Kidney epithelial cell (primary cell): ENCODE measurements at places on chromosomes 11 and 22. TPM values are rescaled to one million over a fixed set of nuclear protein-coding genes. Genes with fewer than 3 reads are reported as not detected.
A peak's percentile ranks its signal among the peaks of the same experiment; 100 is the strongest.

- no peak for DNase-seq
Measured at GRCh38 chr11:10598816-10599215, 30.4 kb upstream of the LYVE1 start.

DNA sequence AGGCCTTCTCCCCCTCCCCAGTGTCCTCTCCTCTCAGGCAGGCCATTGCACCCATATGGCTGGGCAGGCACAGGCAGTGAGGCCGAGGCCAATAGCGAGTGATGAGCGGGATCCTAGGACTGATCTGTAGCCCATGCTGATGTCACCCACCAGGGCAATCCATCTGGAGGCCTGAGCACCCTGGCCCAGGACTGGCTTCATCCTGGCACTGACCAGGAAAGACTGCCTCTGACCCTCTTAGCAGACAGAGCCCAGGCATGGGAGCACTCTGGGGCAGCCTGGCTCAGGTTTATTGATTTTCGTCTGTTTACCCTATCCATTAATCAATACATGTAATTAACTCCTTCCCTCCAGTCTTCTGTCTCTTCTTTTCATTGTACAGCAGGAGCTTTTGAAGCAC, 5.1 kb upstream of the TIRAP start:
- no peak for DNase-seq

GRCh38 chr11:85718991-85719807, 33.2 kb upstream of the CCDC89 start:
- DNase-seq = peak; percentile 100

DNA sequence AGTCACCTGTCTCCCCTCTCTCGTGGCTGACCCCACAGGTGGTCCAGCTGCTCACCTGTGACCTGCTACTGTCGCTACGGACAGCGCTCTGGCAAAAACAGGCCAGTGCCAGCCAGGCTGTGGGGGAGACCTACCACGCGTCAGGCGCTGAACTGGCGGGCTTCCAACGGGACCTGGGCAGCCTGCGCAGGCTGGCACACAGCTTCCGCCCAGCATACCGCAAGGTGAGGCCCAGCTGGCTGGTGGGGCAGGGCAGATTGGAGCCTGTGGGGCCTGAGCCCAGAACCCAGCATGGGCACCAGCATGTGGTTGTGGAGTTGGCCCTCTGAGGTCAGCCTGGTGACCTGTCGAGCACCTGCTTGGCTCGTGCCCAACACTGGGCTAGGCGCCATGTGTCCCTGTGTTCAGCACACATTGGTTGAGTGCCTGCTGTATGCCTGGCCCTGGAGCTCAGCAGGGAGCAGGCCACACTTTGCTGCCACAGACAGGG, 11.9 kb downstream of the SHISA8 start:
- no peak for DNase-seq

Gene RAB3IL1
- 5.2 and 9.9 TPM in 2 replicates for total RNA-seq

DNA sequence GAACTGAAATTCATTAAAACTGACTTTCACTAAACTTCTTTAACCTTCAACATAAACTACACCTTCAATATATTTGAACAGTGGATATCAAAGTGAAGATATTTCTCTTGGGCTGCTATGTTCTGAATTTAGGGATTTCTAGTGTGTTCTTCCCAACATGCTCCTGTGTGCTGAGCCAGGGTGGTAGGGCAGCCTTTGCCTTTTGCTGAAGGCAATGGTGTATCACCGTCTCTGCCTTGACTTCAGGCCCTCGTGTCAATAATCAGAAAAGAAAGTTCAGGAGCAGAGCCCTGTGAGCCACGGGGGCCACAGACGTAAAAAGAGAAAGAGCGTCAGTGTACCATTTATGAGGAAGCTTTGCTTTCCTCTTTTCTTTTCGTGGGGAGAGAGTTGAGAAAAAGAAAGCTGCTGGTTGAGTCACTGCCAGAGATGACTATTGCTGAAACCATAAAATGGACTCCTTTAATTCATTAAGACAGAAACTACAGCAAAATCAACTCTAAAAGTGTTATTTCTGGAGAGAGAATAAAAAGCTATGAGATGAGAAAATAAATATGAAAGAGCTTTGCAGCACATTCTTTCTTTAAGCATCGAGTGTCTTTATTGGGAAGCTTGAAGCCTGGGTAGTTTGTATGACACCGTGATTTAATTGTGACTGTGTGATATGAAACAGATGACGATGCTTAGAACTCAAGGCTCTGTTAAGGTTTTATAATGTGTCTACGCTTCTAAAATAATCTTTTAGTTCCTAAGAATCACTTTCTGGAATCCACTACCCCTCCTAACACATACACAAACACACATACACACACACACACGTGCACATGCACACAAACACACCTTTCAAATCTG, 271.8 kb upstream of the MTNR1B start:
- no peak for DNase-seq

- no peak for DNase-seq
Measured at GRCh38 chr11:38672445-38672844, 2074.4 kb upstream of the RAG2 start.

Gene OR51B2
- not detected in 2 replicates for total RNA-seq

DNA sequence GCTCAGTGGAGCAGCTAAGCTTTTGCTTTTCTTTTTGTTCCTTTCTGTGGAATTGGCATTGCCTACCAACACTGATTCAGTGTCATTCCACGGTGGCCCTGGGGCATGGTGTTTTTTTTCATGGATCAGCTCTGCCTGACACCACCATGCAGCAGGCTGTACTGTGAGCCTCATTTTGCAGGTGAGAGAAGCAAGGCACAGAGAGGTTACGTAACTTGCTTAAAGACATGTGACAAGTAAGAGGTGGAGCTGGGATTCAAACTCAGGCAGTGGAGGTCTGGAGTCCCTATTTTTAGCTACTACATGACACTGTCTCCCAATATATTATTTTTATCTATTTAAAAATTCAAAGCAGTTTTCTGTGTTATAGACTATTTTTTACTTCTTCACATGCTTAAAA, 44.4 kb downstream of the APOL3 start:
- no peak for DNase-seq

GRCh38 chr11:22467741-22468140, 129.6 kb downstream of the SLC17A6 start:
- no peak for DNase-seq

Gene C11orf97
- total RNA-seq = not detected in 2 replicates

- no peak for DNase-seq
Measured at GRCh38 chr11:104944076-104944475, 24.3 kb downstream of the CASP4 start.

DNA sequence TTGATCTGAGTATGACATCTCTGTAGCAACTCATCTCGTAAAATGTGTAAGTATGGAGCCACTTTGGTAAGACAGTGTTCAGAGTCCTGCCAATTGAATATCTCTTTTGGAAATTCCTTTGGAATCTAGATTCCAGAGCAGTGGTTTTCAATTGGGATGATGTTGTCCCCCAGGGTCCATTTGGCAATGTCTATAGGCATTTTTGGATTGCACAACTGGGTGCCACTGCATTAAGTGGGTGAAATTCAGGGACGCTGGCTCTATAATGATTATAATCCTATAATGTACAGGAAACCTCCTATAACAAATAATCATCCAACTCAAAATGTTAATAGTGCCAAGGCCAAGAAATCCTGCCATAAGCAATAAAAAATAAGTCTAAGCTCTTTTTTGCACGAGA, 404.8 kb upstream of the RAG2 start:
- DNase-seq = no peak

GRCh38 chr22:29813563-29813962, 24.5 kb downstream of the ASCC2 start:
- DNase-seq = no peak

Gene ACRV1
- not detected in 2 replicates for total RNA-seq

GRCh38 chr11:111814557-111815320, 48.5 kb upstream of the PPP2R1B start:
- DNase-seq = no peak

DNA sequence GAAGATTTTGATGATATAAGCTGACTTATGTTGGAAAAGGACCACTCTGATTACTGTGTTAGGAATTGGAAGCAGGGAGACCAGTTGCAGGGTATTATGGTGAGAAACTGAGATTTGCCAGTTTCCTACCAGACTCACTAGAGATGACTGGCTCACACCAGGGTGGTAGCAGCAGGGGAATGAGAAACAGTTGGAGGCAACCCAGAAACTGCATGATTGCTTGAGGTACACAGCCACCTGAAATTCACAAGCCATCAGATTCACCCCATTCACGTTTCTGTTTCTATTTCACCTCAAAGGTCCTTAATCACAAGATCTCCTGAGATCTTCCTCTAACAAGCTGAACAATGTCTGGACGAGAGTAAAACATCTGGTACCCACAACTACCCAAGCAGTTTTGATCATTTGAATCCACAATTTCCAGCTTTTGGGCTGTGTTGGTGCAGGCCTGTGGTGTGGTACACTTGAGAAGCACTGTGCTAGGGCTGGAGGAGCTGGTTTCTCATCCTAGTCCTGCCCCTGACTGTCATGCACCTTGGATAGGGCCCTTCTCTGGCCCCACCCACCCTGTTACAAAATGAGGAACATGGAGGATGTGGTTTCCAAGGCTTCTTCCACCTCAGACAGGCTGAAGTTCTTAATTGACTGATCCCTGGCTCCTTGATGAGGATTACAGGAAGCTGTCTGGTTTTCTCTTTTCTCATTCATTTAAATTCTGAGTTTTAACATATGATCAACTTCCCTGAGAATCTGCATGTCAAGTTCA, 233.4 kb downstream of the INSC start:
- DNase-seq = no peak

Gene SLC5A1
- total RNA-seq = 0.38 and 0.55 TPM in 2 replicates

- DNase-seq = no peak
Measured at GRCh38 chr11:100612766-100613165, 74.3 kb upstream of the ARHGAP42 start.

DNA sequence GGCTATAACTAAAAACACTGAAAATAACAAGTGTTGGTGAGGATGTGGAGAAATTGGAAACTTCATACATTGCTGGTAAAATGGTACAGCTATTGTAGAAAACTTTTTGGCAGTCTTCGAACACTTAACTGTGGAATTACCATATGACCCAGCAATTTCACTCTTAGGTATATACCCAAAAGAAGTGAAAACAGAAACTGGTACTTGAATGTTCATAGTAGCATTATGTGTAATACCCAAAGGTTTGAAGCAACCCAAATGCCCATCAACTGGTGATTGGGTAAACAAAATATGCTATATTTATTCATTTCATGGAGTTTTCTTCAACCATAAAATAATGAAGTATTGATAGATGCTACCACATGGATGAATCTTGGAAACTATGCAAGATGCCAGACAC, 40.8 kb upstream of the FTH1 start:
- DNase-seq = no peak

- DNase-seq = no peak
Measured at GRCh38 chr11:79570104-79570503, 129.3 kb upstream of the TENM4 start.

DNA sequence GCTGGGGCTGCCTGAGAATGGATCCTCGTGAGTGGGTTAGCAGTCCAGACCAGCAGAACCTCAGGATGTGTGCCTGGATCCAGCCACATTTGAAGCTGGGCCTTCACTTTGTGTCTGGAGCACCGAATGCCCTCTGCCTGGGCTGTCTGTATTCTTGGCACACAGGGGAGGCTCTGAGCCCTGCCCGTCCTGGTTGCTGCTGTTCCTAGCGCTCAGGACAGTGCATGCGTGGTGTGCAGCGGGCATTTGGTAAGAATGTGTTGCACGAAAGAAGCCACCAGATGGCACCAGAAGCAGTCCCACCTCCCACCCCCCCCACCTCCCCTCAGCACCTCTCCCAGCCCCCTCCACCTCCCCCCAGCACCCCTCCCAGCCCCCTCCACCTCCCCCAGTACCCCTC, 4.1 kb upstream of the MAPK11 start:
- no peak for DNase-seq
